ENCODE measurements at places on chromosomes 5 and 9.

GRCh38 chr5:131264451-131265099 lies 722 bp downstream of the CDC42SE2 start:
- DNase-seq, result peak; percentile 2

- DNase-seq, result peak; percentile 9
These were observed 174.2 kb upstream of the IER5L start for GRCh38 chr9:129352146-129352865.

DNA sequence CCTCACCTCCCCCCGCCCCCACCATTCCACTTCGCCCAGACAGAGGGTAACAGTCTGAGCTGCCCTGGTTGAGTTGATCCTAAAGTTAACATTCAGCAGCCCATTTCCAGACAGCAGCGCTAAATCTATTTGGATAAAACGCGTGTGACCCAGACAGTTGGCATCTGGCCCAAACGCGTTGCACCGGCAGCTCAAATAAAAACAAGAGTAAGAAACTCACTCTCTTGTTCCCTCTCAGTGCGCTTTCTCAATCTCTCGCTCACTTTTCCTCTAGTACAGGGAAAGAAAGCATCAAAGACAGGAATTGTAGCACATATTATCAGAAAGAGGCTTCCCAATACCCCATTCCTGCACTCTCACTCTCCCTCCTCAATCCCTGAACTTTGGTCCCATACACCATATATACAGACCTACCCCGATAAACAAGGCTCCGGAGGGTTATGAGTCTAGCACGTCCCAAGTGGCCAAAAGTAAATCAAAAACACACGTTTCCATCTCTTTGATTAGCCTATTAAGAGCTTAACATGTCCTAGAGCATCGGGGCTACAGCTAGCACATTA lies 1.3 kb downstream of the ADAMTS6 start:
- peak; percentile 13 for DNase-seq

- DNase-seq, result no peak
These were observed 28.5 kb upstream of the ABO start for GRCh38 chr9:133303266-133304157.

DNA sequence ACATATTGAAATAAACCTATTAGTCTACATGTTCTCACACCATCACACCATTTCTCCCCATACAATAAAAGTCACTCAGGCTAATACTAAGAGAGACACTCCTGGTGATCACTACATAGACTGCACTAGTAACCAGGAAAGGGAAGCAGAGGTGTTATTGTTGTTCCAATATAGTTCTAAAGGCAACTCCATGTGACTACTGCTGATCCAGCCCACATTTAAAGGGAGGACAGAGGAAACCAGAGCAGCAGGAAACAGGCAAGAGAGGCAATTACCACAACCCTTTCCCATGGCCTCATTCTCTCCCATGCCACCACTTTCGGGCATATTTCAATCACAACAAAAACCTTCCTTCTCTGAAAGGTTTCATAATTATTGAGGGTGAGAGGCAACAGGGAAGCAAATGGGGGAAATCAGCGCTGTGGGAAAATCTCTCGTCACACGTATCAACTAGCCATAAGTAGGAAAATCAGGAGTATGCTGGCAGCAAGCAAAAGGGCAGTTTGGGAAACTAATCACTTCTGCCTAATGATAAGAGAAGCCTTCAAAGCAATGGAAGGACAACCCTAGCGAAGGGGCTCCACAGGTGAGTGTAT lies 1.8 kb downstream of the UBAP2 start:
- DNase-seq, result no peak

DNA sequence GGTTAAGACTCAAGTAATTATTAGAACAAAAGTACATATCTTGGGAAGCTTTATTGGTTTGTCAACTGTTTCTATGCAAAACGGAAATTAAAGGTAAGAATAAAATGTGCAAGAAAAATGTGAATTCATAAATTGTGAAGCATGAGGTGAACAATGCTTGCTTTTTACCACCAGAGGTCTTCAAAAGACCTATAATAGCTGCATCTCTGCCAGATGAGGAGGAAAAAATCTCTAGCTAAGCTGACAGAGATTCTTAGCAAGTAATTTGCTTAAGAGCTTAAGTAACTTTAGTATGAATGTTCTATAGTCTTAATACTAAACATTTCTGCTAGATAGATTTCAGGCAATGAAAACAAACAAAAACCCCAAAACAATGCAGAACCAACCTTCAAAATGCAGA lies 54.1 kb downstream of the MRPS30 start:
- DNase-seq, result peak; percentile 18

GRCh38 chr5:96896276-96896675 lies 20.0 kb downstream of the ERAP2 start:
- DNase-seq, result no peak

- no peak for DNase-seq
These were observed 54.5 kb upstream of the FST start for GRCh38 chr5:53425687-53426511.

- no peak for DNase-seq
These were observed 29.5 kb upstream of the MYORG start for GRCh38 chr9:34406219-34406618.

- DNase-seq, result no peak
These were observed 301.1 kb downstream of the NR3C1 start for GRCh38 chr5:143102411-143102810.

GRCh38 chr9:32395510-32396216 lies 11.2 kb downstream of the ACO1 start:
- no peak for DNase-seq

DNA sequence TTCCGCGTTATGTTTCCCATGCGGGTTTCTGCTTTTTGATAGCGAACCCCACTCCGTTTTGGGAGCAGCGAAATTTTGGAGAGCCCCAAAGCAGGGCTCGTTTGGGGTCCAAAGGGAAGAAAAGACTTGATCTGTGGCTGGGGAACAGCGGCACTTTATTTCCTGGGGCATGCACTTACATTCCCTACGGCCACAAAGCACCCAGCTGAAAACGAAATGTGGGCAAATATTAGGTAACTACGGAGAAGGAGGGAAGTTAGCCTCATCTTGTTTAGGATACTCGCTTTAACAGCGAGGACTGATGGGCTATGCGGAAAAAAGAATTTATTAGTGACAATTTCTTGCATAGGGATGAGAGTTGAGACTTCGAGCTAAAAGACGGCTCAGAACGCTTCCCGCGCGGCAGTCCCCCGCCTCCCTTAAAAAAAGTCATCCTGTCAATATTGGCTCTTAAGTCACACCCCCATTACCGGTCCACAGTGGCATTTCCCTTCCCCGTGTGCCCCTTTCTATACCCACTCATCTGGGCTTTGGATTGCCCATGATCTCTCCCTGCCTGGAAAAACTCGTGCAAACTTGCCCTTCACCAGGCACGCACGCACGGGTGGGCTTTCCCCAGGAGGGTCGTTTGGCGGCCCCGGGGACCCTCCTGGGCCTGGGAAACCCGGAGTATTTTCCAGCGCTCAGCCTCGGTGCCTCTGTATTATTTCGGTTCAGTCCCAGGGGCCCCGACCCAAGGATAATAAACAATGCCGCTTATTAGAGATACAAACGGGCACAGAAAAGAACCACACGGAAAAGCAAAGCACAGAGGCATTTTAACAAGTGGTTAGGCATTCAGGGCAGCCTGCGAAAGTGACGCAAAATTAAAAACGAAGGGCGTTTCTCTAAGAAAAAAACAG lies 35.8 kb upstream of the NFIB start:
- no peak for DNase-seq

DNA sequence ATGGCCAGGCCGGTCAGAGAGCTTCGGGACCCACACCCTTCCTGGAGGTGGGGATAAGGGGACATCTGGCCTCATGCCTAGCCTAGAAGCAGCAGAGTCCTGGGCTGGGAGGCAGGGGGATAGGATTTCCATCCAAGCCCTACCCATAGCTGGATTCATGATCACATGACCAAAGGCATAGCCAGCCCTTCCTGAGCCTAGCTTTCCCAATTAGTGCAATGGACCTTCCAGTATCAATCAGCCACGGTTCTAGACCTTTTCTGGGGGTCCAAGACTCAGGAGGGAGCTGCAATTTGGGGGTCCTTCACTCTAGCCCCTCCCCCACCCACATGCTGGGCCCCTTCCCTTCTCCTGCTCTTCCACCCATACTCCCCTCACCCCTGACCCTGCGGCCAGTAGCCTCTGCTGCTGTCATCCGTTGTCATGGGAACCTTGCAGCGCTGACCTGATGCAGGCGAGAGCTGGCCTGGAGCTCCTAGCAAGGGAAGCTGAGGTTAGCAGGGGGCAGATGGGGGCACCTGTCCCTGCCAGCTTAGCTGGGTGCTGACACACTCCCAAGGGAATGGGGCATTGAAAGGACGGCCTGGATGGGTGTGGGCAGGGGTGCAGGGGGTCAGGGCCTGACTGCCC lies 44.6 kb downstream of the CXXC5 start:
- DNase-seq, result no peak

- DNase-seq, result peak; percentile 34
These were observed 41.9 kb upstream of the CFAP157 start for GRCh38 chr9:127664678-127665507.

DNA sequence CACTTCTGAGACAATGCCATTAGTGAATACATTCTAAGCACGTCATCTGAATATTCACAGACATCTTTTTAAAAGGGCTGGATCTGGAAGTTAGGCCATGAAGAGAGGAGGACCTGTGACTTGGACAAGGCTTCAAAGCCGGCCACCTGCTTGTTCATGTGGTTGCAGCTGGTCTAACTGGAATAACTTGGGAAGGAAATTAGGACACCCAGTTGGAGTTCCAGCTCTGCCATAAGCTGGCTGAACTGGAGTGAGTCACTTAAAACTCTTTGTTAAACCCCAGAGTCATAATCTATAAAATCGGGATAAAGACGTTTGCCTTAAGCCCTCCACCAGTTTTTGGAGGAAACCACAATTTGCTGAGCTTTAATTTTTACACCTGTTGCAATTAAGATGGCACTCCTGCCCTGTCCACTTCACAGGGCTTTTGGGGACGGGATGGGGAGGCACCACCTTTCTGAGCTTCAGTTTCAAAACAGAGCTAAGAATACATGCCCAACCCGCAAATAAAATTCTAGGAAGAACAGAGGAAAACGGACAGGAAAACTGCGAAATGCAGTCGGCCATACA lies 536 bp upstream of the STX17 start:
- no peak for DNase-seq

- DNase-seq, result no peak
These were observed 38.9 kb downstream of the PRRC2B start for GRCh38 chr9:131432597-131433301.

DNA sequence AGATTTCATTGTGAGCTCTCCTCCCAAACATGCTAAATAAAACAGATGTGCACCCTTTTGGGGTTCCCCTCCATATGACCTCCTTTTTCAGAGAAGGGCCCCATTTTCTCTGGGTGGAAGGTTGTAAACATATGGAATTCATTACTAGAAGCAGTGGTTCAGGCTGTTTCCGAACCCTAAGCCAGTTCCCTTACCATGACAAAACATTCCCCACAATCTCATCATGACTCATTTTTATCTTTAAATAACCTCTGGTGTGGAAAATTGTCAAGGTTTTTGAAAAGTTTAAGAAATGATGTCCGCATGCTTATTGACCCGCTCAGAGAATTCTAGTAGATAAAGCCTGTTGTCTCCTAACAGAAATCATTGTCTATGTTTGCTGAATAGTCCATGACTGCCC lies 127.3 kb upstream of the PIK3R1 start:
- DNase-seq, result no peak

DNA sequence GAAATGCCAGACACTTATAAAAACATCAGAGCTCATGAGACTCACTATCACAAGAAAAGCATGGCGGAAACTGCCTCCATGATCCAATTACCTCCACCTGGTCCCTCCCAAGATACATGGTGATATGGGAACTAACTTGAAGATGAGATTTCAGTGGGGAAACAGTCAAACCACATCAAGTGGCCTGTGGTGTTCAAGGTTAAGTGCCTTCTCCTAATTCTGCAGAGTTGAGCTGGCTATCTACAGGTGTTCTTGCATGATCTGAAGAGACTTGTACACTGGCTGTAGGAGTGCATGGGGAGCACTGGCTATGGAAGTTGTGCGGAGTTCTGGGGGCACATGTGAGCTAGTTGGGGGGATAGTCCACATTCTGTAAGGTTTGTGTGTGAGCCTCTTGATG lies 34.0 kb upstream of the CKS2 start:
- no peak for DNase-seq

DNA sequence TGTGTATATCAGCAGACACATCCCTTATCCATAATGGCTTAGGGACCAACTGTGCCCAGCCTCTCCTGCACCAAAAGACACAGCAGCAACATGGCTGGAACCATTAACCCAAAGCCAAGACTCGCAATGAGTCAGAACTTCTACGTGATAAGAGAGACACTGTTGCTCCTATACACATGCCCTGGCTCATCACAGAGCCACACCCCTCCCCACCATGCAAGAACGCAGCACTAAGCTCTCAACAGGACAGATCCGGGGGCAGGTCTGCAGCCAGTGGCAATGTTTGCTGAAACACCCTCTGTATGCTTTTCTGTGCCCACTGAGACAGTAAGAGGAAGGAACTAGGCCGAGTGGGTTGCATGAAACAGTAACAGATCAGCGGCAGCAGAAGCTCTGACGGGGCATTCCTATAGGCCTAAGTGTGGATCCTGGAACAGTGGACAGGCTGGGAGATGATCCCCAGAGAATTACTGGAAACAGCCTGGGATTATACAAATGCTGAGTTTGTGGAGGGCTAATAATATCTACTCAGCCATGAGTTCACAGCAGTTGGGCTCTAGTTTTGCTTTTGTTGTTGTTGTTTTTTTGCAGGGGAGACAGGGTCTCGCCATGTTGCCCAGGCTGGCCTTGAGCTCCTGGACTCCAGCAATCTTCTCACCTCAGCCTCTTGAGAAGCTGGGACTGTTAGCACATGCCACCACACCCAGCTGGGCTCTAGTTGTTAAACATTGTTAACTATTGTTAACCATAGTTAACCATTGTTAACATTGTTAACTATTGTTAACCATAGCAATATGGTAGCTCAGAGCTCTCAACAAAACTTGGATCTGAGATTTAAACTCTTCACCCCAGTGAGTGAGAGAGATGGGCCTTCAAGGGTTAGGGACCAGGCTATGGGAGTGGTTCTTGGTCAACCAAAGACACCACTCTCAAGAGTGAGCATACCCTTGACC lies 41.0 kb downstream of the B4GALT1 start:
- no peak for DNase-seq
